ENCODE measurements at places on chromosomes 4 and X.
A peak's percentile ranks its signal among the peaks of the same experiment; 100 is the strongest.

- no peak for DNase-seq
Observed at GRCh38 chrX:43373032-43373431, 283.1 kb upstream of the MAOA start.

- DNase-seq: no peak
Observed at GRCh38 chrX:105775679-105776078, 46.7 kb upstream of the NRK start.

DNA sequence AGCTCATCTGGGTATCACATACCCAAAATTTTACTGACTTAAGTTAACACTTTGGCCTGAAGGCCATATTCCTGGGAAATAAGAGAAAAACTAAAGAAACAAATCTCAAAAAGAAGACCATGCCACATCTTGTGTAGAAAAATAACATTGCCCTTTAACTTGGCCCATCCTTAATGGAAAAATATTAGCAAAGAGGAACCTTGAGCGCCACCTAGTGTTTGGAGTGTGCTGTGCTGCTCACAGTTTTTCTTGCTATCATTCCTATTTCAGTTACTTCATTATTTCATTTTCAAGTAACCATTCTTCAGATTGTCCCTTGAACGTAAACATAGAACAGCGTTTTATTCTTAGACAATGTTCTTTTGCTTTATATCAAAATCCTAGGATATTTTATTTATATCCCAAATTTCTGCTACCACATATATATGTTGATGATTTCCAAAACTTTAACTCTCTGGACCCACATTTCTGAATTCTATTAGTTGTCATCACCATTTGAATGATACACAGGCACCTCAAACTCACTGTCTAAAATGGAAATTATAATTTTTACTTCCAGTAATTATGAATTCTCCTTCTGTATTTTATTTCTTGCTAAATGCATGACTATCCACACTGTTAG is 999.0 kb upstream of the ADGRL3 start:
- DNase-seq: no peak

GRCh38 chr4:13559413-13559812 is 15.1 kb upstream of the NKX3-2 start:
- no peak for DNase-seq

GRCh38 chrX:100477467-100477866 is 67.4 kb upstream of the PCDH19 start:
- DNase-seq: no peak

DNA sequence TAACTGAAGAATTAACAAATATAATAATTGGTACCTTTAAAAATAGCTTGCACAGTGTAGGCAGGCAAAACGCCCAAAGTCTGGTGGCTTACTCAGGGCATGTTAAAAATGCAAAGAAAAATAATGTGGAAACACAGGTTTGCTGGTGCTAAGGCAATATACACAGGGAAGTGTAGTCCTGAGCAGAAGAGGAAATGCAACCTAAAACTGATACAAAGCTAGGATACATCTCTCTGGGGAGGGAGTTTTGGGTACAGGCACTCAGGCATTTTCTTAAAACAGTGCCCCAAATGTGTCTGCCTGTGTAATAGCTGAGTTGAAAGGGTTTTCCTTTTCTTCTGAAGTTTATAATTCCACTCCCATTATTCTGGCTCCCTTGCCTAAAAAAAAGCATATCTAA is 47.4 kb downstream of the TMPRSS11E start:
- DNase-seq: no peak

GRCh38 chr4:170167678-170168077 is 77.9 kb upstream of the AADAT start:
- no peak for DNase-seq

- DNase-seq: no peak
Observed at GRCh38 chr4:74473155-74473811, 28.3 kb downstream of the AREG start.

DNA sequence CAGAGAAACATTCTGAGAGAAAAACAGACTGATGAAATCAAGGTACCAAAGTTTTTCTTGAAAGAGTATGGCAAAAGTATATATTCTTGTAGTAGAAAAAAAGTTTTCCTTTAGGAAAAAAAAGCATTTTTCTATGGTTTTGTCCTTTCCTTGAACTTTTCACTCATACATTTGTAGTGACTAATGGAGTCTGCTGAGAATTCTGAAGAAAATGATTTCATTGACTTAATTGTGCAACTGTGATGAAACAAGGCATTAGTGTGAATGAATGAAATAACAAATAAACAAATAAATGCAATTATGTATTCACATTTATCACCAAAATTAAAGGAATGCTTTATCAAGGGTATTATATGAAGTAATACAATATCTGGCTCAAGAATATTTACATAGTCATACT is 5.7 kb downstream of the CSN1S1 start:
- no peak for DNase-seq

- no peak for DNase-seq
Observed at GRCh38 chr4:169058312-169058711, 48.3 kb upstream of the CBR4 start.

- no peak for DNase-seq
Observed at GRCh38 chr4:15525080-15525479, 55.4 kb downstream of the CC2D2A start.

- DNase-seq: no peak
Observed at GRCh38 chrX:12994321-12994720, 19.4 kb downstream of the TMSB4X start.

DNA sequence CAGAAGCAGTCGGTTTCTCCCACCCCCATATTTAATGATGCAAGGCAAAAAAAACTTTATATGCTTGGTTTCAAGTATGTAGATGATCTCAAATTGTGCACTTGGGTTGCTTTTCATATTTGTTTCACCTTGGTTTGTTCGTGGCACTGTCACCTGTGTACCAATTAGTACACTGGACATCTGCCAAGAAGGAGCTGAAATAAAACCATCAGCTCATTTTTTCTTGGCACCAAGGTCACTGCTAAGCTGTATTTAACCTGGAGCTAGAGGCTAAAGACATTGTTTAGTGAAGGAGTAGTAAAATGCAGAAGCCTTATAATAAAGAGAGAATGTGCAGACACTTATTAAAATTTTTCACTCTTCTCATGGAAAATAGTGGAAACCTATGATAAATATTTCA is 430.8 kb downstream of the ARHGAP24 start:
- DNase-seq: no peak

- no peak for DNase-seq
Observed at GRCh38 chrX:28058901-28059300, 77.7 kb upstream of the DCAF8L1 start.

DNA sequence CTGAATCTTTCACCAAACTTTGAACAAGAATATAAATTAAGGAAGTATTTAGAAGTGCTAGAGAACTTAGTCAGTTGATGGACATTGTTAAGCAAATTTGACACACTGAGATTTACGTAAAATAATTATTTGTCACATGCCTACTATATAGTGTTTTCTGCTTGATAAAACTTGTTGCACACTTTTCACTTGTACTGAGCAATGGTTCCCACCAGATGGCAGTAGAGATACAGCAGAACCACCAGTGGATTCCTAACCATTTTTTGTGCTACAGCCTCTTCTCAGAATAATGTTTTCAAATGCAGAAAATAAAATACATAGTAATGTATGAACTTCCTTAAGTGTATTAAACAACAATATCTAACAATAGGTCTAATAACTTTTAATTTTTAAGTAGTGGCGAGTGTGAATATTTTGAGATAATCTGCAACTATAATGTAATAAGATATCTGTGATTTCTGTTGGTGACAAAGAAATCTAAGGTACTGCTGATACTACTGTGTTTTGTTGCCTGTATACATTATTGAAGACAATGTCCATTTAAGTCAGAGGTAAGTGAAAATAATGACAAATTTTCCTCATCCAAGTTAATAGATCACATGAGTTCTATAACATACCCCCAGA is 81.2 kb downstream of the APOOL start:
- no peak for DNase-seq

- no peak for DNase-seq
Observed at GRCh38 chr4:4521136-4521535, 20.7 kb downstream of the STX18 start.

GRCh38 chrX:22073928-22074327 is 41.8 kb downstream of the PHEX start:
- DNase-seq: no peak

GRCh38 chr4:40462326-40462725 is 127.2 kb downstream of the CHRNA9 start:
- DNase-seq: no peak

- no peak for DNase-seq
Observed at GRCh38 chr4:88008743-88009171, 1.3 kb downstream of the PKD2 start.

GRCh38 chrX:18146954-18147353 is 73.7 kb downstream of the BEND2 start:
- no peak for DNase-seq

- no peak for DNase-seq
Observed at GRCh38 chr4:183201331-183201730, 102.3 kb downstream of the WWC2 start.

DNA sequence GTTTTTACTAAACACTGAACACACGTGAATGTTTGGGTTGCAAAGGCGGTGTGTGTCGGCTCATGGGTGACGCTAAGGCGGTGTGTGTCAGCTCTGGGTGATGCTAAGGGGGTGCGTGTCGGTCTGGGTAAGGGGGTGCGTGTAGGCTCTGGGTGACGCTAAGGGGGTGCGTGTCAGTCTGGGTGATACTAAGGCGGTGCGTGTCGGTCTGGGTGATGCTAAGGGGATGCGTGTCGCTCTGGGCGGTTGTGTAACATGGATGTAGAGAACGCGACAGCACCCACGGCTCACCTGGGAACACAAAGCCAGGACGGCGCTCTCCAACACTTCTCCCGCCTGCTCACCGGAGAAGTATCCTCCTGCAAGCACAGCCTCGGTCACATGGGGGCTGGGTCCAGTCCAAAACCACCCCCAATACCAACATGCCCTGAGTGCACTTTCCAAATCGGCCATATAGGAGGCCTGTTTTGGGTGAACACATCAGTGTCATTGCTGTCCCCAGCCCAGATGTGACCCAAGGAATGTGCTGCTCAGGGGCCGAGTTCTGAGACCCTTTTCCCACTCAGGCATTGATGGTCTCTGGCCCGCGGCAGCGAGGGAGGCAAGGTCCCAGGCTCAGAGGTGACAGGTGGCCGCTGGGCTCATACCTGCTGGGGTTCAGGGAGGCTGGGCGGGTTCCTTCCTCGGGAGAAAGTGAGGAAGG is 67.1 kb downstream of the ACOX3 start:
- no peak for DNase-seq

DNA sequence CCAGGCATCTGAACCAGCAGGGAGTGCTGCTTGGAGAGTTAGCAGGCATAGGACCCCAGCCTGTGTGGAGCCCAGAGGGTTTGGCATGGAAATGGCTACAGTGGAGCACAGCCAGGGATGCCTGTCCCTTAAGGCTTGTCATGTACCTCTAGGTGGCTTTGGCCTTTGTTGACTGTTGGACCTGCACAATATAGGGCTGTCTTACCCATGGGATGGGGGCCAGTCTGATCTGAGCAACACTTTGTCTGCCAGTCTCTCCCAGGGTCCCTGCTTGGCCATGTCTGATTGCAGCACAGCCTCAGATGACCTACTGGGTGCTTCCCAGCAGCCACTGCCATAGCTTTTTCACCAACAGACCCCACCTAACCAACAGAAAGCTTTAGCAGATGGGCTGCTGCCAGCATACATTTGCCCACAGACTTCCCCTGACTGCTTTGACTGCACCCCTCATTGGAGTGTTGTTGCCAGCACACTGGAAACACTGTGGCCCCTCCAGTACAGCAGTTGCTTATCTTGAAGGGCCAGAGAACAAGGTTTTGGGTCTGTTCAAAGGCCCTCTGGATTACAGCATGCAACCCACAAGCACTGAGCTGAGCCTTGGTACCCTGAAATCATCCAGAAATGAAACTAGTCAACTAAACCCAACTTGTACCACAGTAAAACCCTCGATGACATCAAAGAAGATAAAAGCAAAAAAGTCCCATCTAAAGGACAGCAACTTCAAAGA is 22.1 kb downstream of the ANAPC10 start:
- no peak for DNase-seq

- no peak for DNase-seq
Observed at GRCh38 chr4:59002148-59002547, 1892.0 kb upstream of the IGFBP7 start.

DNA sequence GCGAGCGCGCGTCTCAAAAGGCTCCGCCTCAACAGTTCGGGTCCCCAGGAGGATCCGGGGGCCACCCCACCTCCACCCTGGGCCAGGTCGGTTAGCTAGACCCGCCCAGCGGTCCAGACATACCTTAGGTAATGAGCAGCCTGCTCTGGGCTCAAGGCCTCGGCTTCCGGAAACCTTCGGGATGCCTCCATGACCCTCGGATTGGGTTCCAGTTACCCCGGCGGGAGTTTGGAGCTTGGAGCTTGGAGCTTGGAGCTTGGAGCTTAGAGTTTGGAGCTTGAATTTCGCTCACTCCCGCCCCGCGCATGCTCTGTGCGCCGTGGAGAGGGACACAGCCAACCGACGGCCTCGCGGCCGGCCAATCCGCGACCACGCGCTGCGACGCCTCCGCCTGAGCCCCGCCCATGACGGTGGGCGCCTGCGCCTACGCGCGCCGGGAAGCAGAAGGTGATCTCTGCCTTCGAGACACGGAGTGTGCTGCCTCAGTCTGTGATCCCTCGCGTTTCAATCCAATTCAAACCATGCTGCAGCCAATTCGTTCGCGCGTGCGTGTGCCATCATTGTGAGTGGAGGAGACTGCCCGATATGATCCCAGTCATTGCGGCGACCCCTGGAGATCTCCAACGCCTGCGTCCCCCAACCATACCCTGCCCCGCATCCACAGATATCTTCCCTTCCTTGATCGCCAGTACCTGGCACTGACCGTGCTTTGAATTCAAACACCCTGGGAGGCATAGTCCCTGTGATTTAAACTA is at the start of gene ERCC6L:
ERCC6L (minus strand) TSS at position 307 of the 755 bp plus-strand sequence; CDS start at position 191, 116 bp downstream.
- peak; percentile 25 for DNase-seq

DNA sequence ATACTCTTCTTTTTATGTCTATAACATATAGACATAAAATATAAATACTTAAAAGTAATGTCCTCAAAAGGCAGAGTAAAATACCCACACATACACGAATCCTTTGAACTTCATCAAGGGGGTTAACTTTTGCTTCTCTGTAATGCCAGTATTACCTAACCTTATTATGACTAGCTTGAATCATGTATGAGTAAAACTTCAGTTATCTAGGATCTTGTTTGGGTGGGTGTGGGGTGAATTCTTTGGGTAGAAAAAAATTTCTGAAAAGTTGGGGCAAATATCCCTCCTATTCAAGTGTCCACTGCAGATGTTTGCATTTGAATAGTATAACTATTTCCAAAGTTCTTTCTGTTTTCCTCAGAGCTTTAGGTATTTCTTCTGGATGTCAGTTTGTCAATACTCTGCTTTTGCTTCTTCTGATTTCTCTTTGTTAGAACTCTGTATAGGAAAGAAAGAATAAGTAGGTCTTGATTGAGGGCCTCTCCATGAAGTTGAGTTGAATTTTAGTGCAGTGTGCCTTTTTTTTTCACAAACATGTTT is 173.8 kb downstream of the ADGRL3 start:
- DNase-seq: no peak

DNA sequence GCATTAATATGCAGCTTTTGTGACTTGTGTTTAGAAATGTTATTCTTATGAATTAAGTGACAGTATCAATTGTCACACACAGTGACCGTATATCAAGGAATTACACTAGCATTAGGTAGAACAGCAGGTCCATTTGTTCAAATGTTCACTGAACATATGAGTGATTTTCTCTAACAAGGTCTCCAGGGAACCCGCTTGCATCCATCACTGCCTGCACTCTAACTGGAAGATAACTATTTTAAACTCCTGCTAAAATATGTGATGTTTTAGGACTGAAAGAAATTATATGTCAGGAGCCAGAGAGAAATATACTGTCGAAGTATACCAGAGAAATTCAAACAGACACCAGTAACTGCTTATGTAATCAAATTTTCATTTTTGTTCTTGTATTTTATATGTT is 1395.7 kb downstream of the PCDH18 start:
- no peak for DNase-seq
